ENCODE measurements at places on chromosomes 3 and 15.
A peak's percentile ranks its signal among the peaks of the same experiment; 100 is the strongest.

- peak; percentile 37 for DNase-seq
These were observed 2.9 kb downstream of the THBS1 start for GRCh38 chr15:39583596-39584265.

DNA sequence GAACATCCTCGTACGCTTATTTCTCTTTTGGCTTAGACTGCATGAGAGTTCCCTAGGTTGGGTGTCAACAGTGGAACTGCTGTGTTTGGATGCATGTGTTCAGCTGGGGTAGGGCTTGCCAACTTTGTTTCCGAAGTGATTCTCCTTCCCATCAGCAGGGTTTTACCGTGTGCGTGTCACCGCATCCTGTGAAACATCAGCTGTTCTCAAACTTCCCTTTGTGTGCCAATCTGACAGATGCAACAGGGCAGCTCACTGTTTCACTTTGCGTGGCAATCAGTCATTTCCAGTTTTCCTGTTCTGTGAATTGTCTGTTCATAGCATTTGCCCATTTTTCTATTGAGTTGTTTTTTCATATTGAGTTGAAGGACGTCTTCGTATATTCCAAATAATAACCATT is 218.8 kb downstream of the VPS13C start:
- DNase-seq: no peak

- no peak for DNase-seq
These were observed 4.6 kb upstream of the TBL1XR1 start for GRCh38 chr3:177201700-177202397.

DNA sequence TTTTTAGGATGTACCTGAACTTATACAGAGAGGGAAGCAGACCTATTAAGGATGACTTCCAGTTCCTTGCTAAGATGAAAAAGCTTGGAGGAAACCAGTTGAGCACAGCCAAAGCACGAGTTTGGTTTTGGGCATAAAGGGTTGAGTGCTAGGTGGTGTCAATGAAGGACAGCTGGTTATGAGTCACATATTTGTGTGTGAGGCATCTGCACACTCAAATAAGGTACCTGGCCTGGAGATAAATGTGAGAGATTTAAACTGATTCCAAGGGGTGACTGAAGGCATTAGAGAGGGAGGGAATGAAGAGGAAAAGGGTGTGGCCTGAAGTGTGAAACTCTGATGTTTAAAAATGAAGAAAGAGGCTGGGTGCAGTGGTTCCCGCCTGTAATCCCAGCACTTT is 486.7 kb downstream of the DIPK2A start:
- DNase-seq: no peak

DNA sequence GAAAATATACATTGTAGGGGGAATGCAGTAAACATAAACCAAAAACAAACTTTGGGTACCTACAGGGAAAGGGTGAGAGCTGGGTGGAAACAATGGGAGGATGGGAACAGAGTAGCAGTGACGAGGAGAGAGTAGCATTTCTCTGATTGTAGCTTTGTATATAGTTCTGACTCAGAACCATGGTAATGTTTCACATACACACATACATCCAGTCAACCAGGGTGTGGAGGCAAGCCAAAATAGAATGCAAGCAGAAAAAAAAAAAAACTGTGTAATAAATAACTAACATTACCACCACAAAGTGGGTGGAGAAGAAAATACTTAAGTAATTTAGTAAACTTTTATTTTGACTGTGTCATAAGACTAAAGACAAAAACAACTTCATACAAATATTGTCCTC is 27.2 kb downstream of the BCL2A1 start:
- no peak for DNase-seq

- DNase-seq: no peak
These were observed 178.7 kb downstream of the THRB start for GRCh38 chr3:24315971-24316370.

GRCh38 chr15:43517354-43518196 is at the start of gene MAP1A:
TSS of gene MAP1A (plus strand) at chr15:43517608. CDS start at chr15:43521474, 3,866 bp downstream.
- DNase-seq: no peak

- DNase-seq: no peak
These were observed 1092.0 kb downstream of the NAALADL2 start for GRCh38 chr3:175951047-175951694.

GRCh38 chr3:15647611-15648167 is 46.1 kb downstream of the BTD start:
- no peak for DNase-seq

DNA sequence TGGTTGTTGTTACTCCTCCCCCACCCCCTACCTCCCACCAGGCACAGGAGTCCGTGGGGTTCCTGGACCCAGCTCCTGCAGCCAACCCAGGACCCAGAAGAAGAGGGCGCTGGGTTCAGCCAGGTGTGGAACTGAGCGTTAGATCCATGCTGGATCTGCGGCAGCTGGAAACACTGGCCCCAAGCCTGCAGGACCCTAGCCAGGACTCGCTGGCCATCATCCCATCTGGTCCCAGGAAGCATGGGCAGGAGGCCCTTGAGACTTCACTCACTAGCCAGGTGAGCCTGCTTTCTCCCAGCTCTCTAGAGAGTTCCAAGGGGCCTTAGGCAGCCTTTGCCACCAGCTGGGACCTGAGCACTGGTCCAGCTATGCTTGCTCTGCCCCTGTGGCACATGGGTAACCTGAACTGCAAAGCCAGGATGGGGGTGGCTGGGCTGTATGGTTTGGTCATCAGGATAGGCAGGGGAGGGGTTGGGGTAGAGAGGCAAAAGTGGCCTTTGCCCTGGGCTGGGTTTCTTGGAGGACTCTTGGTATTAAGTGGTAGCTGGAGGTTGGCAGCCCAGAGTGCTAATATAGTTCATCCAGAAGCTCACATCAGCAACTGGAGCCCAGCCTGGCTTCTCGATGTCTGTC is 7.0 kb upstream of the JMJD7 start:
- DNase-seq: no peak

- no peak for DNase-seq
These were observed 3.7 kb downstream of the NR2F2 start for GRCh38 chr15:96334017-96334704.

DNA sequence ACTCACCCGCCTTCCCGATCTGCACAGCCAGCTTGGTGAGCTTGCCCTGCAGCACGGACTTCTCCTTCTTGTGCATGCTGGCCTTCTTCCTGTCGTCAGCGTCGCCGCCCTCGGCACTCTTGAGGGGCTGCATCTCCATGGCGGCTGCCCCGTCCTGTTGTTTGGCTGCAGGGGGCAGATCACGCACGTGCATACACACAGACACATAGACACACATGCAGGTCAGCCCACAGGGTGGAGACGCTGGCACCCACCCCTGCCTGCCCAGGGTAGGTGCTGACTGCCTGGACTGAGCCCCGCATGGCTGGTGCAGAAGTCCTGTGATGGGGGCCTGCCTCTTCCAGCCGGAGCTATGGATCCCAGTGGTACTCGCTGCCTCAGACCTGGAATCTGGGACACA is 57.3 kb upstream of the SEC13 start:
- no peak for DNase-seq

DNA sequence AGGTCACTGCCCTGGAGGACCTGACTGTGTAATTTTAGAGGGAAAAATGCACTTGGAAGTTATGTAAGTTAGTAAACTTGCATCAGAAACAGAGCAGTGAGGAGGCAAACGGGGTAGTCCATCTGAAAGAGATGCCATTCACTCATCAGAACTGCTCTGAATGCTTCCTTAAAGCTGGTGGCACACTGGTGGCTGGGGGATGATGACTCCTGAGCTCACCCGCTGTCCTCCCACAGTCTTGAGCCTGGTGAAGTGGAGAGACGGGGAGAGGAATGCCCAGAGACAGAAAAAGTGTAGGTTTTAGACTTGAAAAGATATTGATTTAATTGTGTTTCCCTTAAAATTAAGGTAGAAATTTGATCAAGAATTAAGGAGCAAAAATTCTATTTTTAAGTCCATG is 46.5 kb upstream of the LARS2 start:
- no peak for DNase-seq

- no peak for DNase-seq
These were observed 85.9 kb downstream of the PEX5L start for GRCh38 chr3:179950840-179951239.

- no peak for DNase-seq
These were observed 71.3 kb downstream of the ANP32A start for GRCh38 chr15:68749365-68749764.

DNA sequence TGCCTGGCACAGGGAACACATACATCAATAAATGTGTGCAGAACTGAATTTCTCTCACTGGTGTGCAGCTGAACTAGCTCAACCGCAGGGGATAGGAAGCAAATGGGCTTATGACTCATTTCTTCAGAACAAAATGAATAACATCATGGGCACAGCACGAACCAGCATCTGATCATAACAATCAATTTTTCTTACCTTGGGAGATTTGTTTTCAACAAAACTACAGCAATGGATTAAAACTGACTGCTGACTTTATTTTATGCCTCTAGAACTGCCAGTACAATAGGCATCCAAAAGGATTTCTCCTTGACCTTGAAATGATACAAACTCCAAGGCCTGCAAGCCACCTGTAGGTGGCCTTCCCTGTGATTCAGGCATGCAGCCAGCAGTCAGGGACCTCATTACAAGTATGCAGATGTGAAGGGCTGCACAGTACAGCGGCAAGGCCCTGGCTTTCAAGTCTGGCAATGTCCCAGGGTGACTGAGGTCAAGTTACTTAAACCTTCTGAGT is 26.1 kb downstream of the TAMM41 start:
- no peak for DNase-seq

- no peak for DNase-seq
These were observed 95.9 kb downstream of the LIPC start for GRCh38 chr15:58527573-58528187.

DNA sequence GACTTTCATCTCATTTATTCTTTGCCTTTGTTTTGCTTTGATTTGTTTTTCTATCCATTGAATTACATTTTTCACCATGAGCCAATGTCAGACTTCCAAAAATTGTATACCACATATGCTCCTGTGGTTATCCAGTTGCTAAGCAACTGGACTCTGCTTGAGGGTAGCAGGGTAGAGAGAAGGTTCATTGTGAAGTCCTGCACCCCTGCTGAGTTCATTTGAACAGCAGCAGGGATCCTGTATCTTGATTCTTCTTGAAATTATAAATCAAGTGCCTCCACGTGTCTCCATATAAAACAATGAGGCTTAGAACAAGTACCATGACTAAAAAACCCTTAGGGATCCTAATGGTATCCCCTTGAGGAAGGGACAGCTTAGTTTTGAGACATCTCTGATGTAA is 449.3 kb downstream of the ROBO2 start:
- no peak for DNase-seq

- DNase-seq: no peak
These were observed 770 bp downstream of the TBC1D5 start for GRCh38 chr3:17741621-17742101.

GRCh38 chr3:13009132-13009945 is 63.9 kb downstream of the IQSEC1 start:
- DNase-seq: no peak

GRCh38 chr3:66822186-66823008 is 175.7 kb upstream of the KBTBD8 start:
- DNase-seq: peak; percentile 39

- no peak for DNase-seq
These were observed 79.4 kb downstream of the KLF15 start for GRCh38 chr3:126277629-126278378.

DNA sequence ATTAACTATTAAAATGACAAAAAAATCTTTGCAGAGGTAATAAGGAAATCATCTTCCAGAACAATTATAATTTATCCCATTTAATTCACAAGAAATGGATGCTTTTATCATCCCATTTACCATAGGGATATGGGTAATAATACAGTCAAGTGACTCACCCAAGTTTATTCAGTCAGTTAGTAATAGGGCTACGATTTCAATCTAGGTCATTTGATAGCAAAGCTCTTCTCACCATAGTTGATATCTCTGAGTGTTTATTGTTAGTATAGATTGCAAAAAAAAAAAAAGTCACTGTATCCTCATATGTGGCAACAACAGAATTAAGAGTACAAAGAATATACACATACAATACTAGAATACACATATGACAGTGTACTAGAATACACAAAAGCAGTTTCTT is 797.1 kb downstream of the ROBO1 start:
- no peak for DNase-seq

DNA sequence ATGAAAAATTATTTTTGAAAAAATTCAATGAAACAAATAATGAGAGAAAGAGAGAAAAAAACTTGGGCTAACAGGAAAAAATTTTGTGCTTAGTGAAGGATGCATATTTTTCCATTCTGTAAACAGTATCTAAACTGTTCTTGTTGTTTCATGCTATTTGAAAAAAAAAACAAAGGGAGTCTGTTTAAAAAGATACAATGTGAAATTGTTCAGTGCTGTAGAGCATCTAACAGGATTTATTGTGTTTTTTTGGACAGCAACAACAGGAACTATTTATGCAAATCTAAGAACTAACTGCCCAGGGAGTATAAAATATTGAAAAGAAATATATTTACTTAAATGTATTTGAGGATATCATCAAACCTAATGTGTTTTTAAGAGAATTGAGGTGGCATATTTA is 55.1 kb downstream of the PEX5L start:
- DNase-seq: no peak

DNA sequence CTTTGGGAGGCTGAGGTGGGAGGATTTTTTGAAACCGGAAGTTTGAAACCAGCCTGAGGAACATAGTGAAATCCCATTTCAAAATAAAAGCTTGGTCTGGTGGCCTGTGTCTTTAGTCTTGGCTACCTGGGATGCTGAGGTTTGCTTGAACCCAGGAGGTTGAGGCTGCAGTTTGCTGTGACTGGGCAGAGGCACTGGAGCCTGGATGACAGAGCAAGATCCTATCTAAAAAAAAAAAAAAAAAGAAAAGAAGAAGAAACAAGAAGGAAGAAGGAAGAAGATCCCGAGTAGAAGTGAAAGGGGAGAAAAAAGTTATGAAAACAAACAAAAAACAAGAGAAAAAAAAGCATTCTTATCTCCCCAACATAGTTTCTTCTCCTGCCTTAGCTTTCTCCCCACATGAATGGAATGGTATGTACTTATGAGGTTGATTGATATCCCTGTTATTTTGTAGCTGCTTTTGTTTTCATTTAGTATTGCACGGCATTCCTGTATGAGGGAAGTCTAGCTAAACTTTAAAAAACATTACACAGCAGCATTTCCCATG is 42.4 kb downstream of the TMEM40 start:
- DNase-seq: no peak

DNA sequence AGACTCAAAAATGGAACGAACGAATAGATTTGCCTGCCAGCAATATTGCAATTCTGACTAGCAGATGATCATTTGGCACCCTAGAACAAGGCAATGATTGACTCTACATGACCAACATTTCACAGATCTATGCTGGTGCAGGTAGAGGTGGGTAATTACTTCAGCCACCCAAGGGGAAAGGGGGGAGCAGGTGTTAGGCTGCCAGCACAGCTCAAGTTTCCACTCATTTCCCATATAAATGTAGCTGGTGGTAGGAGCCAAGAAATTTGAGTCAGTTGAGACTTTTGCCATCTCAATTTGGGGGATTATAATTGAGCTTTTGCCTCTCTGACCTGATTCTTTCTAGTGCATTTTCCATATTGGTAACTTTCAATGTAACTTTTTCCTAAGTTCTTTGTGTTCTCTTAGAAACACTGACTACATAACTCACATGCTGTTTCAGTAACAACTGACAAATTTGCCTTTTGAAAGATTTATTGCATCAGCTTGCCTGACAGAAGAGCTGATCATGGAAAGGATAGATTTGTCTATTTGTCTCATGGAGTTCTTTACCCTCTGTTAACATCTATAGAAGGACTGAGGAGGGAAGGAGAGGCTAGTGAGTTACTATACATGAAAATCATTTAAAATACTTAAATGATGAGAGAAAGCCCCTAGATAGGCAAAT is 902.5 kb downstream of the ZPLD1 start:
- no peak for DNase-seq

Measured in 8988T (cell line).